ENCODE measurements at places on chromosomes 4 and X.

- DNase-seq = no peak
Observed at GRCh38 chr4:145154573-145154972, 25.8 kb downstream of the OTUD4 start.

- DNase-seq = no peak
Observed at GRCh38 chr4:107966903-107967302, 22.8 kb upstream of the HADH start.

- DNase-seq = no peak
Observed at GRCh38 chrX:44997888-44998287, 124.9 kb downstream of the KDM6A start.

DNA sequence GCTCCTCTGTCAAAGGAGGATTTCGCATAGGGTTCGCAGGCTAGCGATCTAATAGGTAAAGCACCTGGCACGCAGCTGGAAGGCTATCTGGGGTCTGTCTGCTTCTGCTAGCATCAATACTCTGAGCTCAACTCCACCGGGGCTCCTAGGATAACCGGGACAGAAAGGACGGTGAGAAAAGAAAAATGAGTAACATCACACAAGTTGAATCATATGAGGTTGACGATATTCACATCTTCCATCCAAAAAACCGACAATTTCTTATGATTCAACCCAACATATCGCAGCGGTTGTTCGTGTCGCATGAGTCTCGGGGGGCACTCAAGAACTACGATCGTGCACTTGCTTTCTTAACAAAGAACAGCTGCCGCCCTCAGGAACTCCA is 1.8 kb downstream of the PROM1 start:
- DNase-seq = no peak

DNA sequence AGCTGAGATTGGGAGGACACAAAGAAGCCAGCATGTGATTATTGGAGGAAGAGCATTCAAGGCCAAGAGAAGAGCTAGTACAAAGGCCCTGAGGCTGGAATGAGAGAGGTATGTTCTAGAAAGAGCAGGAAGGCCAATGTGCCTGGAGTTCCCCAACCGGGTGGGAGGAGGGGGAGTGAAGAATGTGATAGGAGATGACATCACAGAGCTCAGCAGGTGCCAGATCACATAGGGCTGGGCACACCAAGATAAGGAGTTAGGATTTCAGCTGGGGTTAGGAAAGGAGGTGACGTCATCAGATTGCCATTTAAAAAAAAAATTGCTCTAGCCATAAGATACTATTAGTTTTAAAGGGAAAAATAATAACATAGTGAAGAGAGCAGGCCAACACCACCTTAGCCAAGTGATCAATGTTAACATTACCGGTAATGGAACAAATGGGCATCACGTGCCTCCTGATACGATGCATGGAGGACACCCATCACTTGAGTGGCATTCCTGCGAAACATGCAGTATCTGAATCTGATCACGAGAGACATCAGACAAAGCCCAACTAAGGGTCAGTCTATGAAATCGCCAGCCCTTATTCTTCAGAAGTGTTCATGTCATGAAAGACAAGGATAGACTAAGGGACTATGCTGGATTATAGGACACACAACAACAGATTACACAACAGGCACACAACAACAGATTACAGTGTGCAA is 344.3 kb downstream of the BCOR start:
- DNase-seq = no peak

DNA sequence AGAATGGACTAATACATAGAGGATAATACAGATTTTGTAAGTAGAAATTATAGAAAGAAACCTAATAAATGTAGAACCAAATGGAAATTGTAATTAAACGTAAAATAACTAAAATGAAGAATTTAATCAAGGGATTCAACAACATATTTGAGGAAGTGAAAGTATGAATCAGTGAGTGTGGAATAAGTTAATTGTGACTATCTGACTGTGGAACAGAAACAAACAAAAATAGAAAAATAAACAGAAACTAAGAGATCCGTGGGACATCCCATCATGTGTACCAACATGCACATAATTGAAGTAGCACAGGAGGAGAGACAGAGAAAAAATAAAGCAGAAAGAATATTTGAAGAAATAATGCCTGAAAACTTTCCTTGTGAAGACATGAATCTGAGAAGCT is 208.6 kb upstream of the TACR3 start:
- no peak for DNase-seq

DNA sequence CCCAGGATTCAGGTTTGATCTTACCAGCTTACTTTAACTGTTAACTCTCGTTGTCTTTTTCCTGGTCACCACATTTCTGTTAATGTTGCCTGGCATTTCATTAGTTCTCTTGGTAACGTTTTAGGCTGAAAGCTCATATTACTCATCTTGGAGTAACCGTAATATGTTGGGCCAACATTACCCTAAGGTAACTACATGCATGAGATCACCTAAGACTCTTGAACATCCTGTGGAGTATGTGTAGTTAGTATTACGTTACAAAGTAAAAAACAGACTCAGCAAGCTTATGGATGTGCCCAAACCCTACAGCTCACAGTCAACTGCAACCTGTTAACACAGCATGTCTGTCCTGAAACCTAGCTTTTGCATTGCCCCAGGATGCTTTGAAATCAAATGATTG is 203.3 kb upstream of the HS3ST1 start:
- DNase-seq = no peak

DNA sequence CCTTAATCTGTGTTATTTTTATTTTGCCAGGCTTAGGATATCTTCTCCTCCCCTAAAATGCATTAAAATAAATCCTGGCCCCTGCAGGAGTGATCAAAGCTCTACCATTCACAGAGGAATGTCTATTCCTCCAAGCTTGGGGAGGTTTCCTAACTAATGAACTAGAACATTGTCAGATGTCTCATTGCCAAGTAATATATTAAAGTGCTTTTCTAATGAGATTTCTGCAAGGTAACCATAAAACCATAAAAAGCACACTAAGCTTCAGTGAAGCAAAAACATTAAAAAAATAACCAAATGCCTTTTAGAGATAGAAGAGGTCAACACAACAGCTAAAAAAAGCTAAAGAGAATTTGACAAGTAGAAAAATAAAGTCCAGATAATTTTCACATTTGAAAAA is 34.8 kb downstream of the IGFBP7 start:
- no peak for DNase-seq

DNA sequence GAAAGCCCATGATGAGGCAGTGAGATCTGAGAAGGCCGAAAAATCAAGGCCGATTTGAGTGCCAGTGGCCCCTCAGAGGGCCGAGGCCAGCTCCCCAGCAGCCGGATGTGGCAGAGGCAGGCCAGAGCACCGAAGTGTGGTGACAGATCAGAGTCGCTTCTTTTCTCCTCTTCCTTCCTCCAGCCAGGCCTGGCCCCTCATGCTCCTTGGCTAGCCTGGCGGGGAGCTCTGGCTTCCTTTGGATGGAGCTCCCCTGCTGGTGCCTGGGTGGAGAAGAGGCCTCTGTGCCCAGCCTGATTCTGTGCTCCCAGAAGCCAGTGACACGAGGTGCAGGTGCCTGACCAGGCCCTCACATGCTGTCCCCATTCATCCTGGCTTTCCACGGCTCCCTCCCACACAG is 127.2 kb upstream of the PABPC4L start:
- DNase-seq = no peak

DNA sequence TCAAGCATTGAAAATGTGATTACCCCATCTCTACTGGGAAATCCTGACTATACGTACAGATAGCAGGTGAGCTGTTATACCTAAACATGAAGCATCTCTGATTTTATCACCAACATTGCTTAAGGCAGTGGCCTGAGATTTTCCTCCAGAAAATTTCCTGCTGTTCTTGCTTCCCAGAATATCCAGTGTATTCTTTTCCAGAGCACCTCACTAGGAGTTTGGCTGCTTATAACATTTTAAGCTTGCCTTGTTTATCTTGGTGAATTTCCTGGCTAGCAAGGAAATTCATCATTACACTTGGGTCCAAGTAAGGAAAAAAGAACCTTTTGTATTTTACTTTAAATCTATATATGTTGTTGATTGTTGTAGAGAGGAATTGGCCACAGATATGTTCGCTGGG is 73.0 kb upstream of the CLCN4 start:
- DNase-seq = no peak

All from suprapubic skin (tissue), 4 donors.